ENCODE measurements at places on chromosomes 2 and 18.
A peak's percentile ranks its signal among the peaks of the same experiment; 100 is the strongest.

GRCh38 chr2:226362980-226363379 lies 436.6 kb downstream of the IRS1 start:
- DNase-seq: no peak

- DNase-seq: no peak
Observed at GRCh38 chr2:96921561-96922319, 51.9 kb upstream of the SEMA4C start.

DNA sequence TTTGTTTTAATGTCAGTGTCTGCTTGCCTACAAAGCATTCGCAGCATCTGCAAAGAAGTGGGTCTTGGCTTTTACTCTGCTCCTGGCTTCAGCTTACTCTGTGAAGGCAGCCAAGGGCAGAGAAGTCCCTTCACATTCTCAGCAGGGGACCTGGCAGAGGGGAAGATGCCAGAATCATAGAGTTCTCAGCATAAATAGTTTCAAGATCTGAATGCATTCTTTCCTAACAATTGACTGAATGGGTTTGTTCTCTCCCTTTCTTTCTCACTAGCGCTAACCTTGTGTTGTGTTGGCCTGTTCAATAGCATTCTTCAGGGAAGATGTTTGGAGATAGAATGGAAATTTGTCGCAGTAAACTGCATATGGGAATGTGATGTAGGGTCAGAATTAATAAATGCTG lies 106.9 kb downstream of the FARSB start:
- no peak for DNase-seq

- DNase-seq: no peak
Observed at GRCh38 chr2:220215785-220216184, 588.4 kb downstream of the SLC4A3 start.

DNA sequence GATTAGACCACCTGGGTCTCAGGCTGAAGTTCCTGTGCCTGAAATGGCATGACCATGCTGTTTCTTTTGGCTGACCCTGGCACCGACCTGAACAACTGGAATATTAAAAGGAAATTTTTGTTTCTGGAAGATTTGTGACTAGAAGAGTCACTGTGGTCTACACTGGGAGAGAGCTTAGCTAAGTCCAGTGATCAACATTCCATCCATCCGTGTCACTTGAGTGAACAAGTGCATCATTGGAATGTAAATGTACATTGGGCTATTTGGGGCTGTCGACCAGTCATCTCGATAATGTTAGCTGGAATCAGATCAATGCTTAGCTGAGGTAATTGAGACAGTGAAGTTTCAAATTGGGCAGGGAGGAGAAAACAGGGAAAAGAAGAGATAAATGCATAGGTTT lies 95.4 kb upstream of the CCDC85A start:
- no peak for DNase-seq

DNA sequence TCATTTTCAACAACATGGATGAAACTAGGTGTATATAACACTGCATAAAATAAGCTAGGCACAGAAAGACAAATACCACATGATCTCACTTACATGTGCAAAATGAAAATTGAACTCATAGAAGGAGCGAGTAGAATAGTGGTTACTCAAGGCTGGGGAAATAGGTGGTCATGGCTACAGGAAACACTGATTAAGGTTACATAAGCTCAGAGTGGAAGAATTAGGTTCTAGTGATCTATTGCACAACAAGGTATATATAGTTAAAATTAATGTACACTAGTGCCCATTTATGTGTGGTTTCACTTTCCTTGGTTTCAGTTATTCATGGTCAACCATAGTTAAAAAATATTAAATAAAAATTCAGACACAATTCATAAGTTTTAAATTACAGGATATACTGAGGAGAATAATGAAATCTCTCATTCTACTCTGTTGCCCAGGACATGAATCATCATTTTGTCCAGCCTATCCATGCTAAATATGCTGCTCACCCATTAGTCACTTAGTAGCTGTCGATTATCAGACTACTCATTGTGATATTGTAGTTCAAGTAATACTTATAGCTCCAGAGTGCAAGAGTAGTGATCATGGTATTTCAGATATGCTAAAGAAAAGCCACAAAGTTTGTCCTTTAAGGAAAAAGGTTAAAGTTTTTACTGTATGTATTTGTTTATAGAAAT lies 1530.9 kb upstream of the LRRTM1 start:
- no peak for DNase-seq

GRCh38 chr18:961644-962355 lies 57.1 kb downstream of the ADCYAP1 start:
- peak; percentile 30 for DNase-seq

Measured in activated CD4-positive, alpha-beta T cell treated with anti-CD3 and anti-CD28 coated beads for 4 hours (primary cell).